ENCODE measurements at places on chromosomes 16 and 17. TPM values are rescaled to one million over a fixed set of nuclear protein-coding genes. Genes with fewer than 3 reads are reported as not detected.
A peak's percentile ranks its signal among the peaks of the same experiment; 100 is the strongest.

GRCh38 chr17:82745524-82745923 is 6.3 kb upstream of the TBCD start:
- no peak for DNase-seq

GRCh38 chr17:62847426-62847825 is 39.3 kb upstream of the MARCHF10 start:
- DNase-seq = no peak

GRCh38 chr17:74807441-74807840 is 31.3 kb upstream of the NAT9 start:
- DNase-seq = no peak

- DNase-seq = no peak
Observed at GRCh38 chr16:66399930-66400329, 27.2 kb upstream of the BEAN1 start.

- no peak for DNase-seq
Observed at GRCh38 chr17:32896647-32897258, 19.8 kb upstream of the MYO1D start.

GRCh38 chr16:66934138-66934838 is at the start of gene CIAO2B:
Gene CIAO2B (minus strand): TSS chr16:66934402. CDS start chr16:66934364, 38 bp downstream.
- DNase-seq = peak; percentile 85

- DNase-seq = no peak
Observed at GRCh38 chr17:43134774-43135453, 9.8 kb upstream of the BRCA1 start.

HOXB13 gene
- not detected for polyA plus RNA-seq

DNA sequence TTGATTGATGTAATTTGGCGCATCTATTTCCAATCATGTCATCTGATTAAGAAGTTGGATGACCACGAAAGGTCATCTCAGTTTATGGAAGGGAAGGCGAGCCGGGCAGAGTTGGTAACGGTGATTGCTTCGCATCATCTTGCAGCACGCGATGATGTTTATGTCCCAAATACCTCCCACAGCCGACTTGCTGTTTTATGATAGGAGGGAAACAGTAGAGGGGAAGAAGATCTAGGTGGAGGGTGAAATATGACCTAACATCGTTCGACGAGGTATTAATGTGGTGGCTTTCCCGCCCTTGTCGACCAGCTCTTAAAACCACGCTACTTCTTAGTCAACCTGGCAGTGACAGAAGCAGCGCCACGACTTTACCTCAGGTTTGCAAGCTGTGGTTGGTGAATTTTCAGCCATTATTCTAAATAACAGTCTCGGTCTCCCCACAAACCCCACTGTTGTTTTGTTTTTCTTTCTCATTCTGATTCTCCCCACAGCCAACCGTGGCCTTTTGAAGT is 805 bp upstream of the TANC2 start:
- DNase-seq = peak; percentile 31

DNA sequence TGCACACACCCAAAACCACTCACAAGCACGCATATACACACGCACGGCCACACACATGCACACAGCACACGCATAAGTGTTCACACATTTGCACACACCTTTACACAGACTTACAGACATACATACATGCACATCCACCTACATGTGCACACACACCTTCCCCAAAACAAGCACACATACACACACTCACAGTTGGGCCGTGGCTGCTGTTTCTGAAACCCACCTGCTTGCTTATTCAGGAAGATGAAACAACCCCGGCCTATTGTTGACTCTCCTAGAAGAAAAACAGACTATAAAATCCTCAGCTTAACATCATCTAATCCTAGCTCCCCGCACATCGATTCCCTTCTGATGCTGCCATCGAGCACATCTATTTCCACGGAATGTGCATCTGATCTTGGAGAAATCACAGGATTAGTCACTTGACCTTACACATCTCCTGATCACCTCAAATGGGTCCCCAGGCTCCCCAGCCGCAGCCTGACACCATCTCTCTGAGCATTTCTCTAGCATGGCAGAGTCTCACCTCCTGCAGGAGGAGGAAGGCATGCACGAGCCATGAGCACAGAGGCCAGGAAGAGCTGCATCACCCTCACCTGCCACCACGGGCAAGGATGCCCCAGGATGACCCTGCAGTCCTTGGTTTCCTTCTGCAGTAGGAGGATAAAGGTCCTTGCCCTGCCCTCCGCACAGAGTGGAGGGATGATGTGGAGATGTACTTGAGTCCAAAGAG is 105.8 kb upstream of the CDH5 start:
- no peak for DNase-seq

Data from left kidney (tissue), 8 donors.